Fibroblast of skin of right biceps (primary cell): ENCODE measurements at places on chromosomes 1 and 21.

DNA sequence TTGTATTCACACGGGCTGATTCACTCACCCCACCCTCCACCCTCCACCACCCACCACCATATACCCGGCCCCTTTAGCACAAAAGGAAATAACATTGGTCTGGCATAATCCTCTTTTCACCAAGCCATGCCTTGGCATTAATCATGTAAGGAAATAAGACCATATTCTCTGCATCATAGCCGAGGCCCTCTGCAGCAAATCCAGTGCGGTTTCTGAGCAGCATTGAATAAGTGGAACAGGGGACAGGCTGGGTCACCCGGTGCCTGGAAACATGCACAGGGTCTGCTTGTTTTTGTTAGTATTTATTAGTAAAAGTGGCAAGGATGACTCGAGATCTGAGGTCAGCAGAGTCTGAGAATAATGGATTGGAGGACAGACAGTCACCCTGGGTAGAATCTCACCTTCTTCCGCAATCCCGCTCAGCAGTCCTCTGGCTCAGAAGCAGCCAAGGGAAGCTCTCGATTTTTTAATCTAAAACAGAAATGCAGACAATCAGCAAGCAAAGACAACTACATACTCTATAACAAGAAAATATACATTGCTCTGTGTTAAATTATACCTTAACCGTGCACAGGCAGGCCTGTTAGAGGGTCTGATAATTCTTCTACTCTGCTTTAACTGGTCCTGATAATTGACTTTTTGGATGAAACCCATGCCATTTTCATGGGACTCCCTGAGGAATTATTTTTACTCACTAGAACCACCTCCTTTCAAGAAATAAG is 52.4 kb upstream of the CDC42BPA start:
- DNase-seq: peak; percentile 65

DNA sequence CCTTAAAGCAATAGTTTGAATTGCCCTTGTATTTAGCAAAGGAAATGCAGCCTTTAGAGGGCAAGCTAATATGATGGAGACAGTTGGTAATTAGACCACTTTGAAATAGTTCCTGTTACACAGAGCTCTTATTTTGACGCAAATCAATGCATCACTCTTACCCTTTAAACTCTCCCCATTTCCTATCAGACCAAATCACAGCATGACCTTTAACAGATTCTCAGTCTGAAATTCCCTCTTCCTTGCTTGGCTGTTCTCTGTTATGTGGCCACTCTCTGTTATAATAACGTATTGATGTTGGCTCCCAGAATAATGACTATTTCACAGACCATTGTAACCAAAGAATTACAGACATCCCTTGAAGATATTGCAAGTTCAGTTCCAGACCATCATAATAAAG is 66.9 kb upstream of the NGF start:
- no peak for DNase-seq

DNA sequence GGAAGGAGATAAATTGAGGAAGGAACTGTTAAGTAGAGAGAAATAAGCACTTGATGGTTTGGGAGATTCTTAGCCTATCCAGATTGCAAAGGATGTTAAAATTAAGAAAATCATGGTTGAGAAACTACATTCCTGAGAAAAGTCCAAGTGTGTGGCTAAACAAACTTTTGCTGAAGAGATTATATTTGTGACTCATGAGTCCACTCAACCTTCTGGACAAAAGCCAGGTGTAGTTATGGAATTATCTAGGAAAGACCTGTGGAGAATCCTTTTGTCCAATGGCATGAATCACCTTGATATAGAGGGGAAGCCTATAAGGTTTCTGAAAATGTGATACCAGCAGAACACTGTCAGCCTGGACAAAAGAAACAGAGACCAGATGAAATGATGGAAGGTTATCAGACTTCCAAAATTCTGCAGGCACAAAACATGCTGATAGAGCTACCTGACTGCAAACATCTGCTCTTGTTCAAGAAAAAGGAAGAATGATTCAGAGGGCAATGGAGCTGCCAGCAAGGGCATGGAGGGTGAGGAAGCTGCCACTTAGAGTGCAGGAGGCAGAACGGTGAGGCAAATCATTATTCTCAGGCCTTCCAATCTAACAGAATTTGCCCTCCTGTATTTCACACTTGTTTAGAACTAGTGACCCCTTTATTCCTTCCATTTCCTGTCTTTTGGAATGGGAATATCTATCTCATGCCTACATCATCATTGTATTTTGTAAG is 300.6 kb upstream of the PRMT6 start:
- peak; percentile 90 for DNase-seq

DNA sequence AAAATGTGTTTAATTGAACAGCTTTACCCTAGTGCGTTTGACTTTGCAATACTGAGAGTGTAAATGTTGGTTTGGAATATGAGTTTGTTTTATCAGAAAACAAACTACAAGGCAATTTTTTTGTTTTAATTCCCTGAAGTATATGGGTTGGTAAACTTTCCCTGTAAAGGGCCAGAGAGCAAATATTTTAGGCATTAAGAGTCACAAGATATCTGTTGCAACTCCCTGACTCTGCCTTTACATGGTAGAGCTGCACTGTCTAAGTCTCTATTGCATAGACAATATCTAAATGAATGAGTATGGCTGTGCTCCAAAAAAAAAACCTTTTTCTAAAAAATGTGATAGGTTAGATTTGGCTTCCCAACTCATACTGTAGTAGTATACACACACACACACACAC is 115.1 kb upstream of the PBX1 start:
- DNase-seq: no peak

DNA sequence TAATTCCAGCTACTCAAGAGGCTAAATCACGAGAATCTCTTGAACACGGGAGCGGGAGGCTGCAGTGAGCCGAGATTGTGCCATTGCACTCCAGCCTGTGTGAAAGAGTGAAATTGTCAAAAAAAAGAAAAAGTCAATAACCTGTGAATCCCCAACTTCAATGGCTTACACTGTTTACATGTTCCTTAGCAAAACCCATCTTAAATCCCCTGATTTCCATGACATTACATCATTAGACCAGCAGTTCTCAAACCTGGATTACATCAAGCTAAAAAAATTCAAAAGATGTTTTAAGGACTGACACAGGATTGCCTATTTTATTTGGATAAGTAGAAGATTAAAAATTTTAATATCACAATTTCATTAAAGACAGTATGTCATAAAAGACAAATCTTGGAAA is 12.4 kb downstream of the GPBP1L1 start:
- DNase-seq: peak; percentile 44

DNA sequence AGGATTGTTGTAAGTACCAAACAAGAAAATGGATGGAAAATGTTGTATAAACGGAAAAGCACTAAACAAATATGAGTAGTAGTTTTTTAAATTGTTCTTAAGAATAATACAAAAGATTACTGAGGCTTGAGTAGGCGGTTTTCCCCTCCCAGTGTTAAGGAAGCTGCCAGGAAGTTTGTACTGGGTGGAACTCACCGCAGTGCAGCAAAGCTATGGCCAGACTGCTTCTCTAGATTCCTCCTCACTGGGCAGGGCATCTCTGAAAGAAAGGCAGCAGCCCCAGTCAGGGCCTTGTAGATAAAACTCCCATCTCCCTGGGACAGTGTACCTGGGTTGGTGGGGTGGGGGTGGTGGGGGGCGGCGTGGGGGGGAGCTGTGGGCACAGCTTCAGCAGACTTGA is 58.7 kb downstream of the XCL2 start:
- DNase-seq: no peak

DNA sequence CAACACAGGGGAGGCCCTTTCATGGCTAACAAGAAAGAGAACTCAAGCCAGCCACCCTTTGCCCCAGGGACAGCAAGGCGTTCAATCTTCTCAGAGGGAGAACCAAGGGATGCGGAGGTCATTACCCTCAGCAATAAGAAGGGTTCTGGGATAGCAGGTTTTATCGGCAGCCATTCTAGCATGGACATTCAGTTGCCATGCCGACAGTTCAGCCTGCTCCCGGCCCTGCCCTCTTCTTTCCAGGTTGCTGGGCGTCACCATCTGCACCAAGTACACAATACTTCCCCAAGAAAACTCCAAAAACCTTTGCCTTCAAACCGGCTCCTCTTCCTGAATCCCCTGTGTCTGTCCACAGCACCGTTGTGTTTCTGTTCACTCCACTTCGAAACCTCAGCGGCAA is 47.1 kb downstream of the SYT2 start:
- DNase-seq: no peak

GRCh38 chr1:192159014-192159413 is 752 bp downstream of the RGS18 start:
- DNase-seq: no peak
